ENCODE measurements at places on chromosomes 13 and 19.

DNA sequence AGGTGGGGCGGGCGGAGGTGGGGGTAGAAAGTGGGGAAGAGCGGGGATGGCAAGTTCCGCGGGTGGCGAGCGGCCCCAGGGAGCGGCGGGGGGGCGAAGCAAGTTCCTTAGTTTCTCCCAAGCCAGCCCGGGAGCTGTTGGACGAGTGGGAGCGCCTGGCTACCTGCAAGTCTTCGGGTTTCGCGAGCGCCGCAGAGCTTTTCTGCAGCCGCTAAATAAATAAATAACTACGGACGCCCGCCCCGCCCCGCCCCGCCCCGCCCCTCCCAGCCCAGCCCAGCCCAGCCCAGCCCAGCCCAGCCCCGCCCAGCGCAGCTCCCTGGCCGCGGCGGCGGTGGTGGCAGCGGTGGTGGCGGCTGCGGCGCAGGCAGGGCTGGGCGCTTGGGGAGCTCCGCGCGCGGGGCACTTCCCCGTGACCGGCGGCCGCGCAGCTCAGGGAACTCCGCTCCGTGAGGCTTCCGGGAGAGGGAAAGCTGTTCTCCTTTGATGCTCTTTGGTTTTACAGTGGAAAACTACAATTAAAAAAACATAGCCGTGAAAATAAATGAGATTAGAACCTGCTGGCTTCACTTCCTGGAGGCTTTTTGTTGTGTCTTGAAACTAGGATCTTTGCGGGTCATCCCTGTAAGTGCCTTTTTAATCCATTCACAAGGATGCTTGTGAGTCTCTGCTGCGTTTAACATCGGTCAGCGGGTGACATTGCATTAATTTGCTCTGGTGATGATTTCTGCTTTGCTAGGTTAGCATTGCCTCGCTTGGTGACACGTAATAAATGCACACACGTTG lies at the start of gene UBE2L5:
TSS of gene UBE2L5 (plus strand) at position 440 of the 786 bp plus-strand sequence. CDS start 5,498 bp downstream, outside the sequence.
- DNase-seq = peak; percentile 85

GRCh38 chr13:106417467-106418110 lies 117.9 kb downstream of the EFNB2 start:
- DNase-seq = no peak

GRCh38 chr19:19321141-19321577 lies 530 bp downstream of the MAU2 start:
- peak; percentile 68 for DNase-seq

- DNase-seq = peak; percentile 36
Measured at GRCh38 chr19:1082165-1082927, 12.8 kb downstream of the POLR2E start.

DNA sequence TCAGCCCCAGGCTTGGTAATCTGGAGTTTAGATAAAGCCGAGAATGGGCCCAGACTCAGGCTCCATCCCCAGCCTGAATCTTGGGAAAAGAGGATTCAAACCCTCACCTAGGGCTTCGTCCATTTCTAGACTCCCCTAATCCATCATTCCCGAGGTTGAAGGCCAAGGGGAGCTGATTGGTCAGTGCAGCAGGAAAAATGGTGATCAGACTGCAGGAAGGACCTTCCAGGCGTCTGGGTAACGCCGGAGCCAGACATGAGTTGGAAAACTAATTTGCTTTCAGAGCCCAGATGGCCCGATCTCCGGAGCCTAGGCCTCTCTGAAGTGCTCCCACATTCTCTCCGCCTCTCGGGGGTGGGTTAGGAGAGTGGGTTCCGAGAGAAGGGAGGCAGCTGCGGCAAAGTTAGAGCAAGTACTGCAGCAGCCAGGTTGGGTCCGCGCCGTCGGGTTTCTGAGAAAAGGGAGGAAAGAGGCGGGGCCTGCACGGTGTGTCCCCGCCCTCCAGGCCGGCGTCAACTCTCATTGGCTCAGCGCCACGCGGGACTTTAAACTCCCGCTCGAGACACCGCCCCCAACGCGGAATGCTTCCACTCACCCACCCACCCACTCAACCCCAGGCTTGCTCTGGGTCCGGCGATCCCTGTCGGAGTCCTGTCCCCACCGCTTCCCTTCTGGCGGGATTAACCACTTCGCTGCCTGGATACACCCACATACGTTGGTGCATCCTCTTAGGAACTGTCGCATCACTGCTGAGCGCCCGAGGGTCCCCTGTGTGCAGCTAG lies 788 bp upstream of the RTBDN start:
- DNase-seq = peak; percentile 47

- peak; percentile 90 for DNase-seq
Measured at GRCh38 chr13:28329395-28330158, 165.4 kb downstream of the FLT1 start.

DNA sequence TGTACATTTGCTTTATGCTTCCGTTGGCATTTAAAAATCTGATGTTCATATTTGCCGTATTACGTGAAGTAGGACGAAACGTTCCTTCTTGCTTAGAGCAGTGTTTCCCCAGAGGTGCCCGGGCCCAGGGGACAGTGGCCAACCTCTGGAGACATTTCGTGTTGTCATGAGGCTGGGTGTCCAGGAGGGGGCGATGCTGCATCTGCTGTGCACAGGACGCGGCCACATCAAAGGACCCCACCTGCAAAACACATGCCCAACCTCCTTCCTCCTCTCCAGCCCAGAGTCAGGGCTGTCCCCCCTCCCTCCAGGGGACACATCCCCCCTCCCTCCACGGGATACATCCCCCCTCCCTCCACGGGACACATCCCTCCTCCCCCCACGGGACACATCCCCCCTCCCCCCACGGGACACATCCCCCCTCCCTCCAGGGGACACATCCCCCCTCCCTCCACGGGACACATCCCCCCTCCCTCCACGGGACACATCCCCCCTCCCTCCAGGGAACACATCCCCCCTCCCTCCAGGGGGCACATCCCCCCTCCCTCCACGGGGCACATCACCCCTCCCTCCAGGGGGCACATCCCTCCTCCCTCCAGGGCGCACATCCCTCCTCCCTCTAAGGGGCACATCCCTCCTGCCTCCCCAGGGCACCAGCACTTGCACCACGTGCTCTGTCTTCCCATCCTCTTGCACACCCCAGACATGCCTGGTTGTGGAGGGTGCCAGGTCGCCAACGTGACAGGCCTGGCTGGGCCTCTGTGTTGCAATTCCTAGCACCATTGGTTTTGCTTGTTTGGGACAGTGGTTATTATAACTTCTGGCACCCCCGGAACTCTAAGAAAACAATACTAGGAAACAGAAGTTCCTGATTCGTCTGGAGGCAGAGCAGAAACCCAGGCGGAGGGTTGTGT lies 46.7 kb downstream of the GAS6 start:
- DNase-seq = peak; percentile 61

- DNase-seq = peak; percentile 21
Measured at GRCh38 chr13:67736646-67737420, 506.7 kb upstream of the PCDH9 start.

DNA sequence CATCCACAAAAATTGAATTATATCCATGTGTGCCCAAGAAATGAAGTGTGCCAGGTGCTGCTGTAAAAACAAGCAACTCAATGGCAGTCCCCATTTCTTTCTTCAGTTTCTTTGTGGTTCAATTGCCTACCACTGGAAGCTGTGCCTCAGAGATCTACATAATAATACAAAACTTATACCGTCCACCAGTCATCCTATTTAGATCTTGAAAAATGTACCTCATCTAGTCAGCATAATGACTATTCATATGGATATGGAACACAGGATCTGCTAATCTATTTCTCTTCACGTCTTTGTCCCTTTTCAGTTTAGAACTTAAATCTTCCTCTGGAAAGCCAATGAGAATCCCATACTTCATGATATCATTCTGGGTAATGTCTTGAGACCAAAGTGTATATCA lies 648.5 kb downstream of the PCDH9 start:
- DNase-seq = no peak

DNA sequence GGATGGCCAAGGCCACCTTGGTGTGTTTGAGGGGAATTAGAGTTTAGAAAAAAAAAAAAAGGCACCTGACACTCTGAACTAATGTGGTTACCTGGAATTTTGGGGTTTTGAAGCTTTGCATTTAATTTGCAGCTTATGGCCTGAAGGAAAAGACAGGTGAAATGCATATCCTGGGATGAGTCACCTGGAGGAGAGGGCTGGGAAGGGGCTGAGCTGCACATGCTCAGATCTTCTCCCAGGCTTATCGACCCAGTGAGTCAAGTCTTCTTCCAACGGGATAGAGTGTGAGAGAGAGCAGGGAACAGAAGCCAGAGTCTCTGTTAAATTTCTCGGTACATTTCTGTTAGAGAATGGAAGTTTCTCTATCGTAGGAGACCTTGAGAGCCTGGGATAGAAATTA lies 29.7 kb upstream of the ALOX5AP start:
- no peak for DNase-seq

DNA sequence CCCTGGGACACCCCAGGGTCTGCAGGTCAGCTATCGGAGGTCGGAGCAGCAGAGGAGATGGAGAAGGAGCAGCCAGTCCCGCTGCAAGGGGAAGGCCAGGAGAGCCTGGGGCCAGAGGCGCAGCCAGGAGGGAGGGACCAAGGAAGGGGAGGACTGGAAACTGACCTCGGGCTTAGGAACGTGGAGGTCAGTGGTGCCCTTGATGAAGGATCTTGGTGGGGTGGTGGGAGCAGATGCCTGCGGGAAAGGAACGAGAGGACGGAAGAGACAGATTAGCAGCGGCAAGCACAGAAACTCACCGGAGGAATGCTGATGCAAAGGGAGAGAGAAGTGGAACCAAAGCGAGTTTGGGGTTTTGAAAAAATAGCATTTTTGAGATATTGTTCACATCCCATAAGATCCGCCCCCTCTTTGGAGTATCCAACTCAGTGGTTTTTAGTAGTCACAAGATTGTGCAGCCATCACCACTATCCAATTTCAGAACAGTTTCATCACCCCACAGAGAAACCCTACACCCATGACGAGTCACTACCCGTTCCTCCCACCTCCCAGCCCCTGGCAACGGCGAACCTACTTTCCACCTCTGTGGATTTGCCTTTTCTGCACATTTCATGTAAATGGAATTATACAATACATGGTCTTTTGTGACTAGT lies 22.1 kb downstream of the PLEKHF1 start:
- peak; percentile 77 for DNase-seq

- DNase-seq = no peak
Measured at GRCh38 chr13:27395007-27395510, 29.4 kb upstream of the GTF3A start.

DNA sequence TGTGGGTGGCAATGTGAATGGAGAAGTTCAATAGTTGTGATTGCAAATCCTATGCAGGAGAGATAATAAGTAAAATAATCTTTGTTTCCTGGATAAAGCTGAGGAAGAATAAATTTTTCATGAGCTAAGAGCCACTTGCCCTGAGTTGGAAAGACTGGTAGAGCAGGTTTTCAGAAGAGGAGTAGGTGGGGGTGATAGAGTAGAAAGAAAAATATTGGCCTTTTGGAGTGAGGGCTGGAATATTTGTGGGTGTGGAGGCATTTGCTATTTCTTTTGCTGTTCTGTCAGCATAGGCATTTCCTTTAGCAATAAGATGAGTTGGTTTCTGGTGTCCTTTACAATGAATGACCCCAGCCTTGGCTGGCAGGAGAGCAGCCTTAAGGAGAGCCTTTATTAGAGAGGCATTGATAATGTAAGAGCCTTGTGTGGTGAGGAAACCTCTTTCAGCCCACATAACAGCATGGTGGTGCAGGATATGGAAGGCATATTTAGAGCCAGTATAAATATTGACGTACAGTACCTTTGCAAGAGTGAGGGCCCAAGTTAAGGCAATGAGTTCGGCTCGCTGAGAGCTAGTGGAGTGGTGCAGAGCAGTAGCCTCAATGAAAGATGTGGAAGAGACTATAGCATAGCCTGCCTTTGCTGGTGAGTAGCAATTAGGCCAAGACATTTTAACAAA lies 11.6 kb upstream of the ZNF431 start:
- DNase-seq = no peak

- peak; percentile 34 for DNase-seq
Measured at GRCh38 chr19:32287811-32288227, 57.6 kb upstream of the ZNF507 start.

DNA sequence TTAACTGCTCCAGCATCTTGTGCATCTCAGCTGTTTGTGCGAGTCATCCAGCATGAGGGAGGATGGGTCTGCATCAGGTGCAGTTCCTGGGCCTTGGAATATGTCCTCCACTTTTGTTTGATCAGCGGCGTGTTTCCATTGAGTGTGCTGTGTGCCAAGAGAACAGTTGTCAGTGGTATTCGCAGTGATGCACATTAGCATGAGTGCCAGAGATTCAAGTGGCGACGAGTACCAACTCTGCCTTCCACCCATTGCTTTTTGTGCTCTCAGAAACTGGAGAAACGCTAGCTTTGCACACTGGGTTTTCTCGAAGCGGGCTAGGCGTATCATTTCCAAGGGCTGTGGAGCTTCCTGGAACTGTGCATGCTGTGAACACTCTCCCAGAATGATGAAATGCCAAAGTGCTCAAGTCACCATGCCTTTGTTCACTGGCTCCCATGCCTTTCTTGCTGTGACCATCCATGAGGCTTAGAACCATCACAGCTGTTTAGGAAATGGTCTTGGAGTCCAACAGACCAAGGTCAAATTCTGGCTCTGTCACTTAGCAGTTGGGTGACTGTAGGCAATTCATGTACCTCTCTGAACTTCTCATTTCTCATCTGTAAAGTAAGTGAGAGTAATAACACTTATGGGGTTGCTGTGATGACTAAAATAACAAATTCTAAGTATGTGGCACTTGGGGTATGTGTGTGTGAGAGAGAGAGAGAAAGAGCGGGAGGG lies 18.4 kb downstream of the LRCH1 start:
- DNase-seq = no peak

- DNase-seq = peak; percentile 27
Measured at GRCh38 chr13:50227361-50227760, 212.1 kb downstream of the KCNRG start.

DNA sequence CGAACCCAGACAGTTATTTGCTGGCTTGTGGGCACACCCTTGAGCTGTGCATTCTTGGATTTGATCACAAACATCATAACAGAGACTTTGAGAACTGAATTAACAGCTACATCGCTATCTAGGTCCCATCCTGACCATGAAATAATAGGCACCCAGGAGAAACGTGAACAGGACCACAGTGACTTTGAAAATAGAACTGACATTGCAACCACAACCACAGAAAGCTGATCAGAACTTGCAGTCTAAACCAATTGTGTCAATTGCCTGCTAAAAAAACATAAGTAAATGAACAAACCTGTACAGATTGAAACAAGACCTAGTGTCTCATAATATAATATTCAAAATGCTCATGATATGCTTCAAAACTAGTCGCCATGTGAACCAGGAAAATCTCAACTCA lies 18.3 kb upstream of the KATNAL1 start:
- DNase-seq = no peak

GRCh38 chr13:46617229-46617721 lies 64.3 kb downstream of the LRCH1 start:
- no peak for DNase-seq

- peak; percentile 29 for DNase-seq
Measured at GRCh38 chr19:29260477-29261317, 47.7 kb upstream of the UQCRFS1 start.

DNA sequence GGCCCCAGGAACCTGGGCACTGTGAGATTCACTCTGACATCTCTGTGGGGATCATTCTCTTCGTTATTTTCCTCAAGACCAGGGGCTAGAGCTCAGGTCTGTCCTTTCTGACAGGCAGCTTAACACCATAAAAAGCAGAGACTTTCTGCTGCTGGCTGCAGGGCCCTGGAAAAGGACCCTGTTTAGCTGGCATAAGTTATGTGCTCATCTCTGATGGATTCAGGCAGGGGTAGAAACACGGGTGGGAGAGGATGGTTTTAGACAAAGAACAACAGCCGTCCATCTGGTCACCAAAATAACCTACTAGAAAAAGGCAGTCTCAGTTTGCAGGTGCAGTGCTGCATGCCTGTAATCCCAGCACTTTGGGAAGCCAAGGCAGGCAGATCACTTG lies 2.3 kb upstream of the GPI start:
- no peak for DNase-seq

All from suppressor macrophage treated with lipopolysaccharide for 1 hour (primary cell).